ENCODE measurements at places on chromosomes 3 and 15.

GRCh38 chr3:163605915-163606314 is 1472.4 kb downstream of the SI start:
- DNase-seq = no peak

DNA sequence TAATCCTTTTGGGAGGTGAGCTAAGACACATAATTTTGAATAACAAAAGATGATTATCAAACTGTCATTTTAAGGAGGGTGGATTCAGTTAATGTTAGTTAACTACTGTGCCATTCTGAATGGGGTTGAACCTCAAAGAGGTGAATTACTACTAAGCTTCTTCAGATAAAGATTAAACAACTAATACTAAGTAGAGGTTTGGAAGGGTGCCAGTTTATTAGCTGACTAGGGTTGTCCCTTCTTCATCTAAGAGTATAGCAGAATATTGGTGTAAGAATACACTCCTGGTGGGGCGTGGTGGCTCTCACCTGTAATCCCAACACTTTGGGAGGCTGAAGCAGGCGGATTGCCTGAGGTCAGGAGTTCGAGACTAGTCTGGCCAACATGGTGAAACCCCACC is 123.1 kb upstream of the LRRFIP2 start:
- no peak for DNase-seq

DNA sequence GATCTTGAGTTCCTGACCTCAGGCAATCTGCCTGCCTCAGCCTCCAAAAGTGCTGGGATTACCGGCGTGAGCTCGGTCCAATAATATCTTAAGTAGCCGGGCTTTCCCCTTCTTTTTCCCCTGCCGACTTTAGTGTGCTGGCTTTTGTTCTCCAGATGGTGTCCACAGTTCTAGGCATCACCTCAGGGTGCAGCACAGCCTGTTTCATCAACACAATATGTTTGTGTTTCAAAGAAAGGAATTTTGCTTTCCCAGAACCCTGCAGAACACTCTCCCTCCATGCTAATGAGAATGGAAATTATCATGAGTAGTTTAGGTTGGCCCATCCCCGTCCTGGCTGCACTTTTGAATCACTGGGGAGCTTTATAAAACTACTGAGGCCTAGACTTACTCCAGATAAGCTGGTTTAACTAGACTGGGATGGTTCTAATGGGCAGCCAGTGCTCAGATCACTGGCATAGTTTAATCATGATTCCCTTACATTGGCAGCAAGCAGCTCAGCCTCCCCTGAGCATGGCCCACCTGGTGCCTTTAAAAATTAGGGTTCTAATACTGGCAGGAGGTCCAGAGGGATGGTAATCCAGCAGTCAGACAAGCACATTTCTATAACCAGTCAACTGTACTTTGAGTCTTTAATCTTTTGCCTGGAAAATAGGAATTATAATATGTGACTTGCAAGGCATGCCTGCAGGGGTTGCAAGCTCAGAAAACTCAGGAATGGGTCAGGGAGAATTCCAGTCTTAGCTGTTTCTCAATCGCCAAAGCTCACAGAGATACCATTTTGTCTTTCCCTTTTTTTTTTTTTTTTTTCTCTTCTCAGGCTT is 127.6 kb upstream of the RASGRP1 start:
- DNase-seq = no peak

DNA sequence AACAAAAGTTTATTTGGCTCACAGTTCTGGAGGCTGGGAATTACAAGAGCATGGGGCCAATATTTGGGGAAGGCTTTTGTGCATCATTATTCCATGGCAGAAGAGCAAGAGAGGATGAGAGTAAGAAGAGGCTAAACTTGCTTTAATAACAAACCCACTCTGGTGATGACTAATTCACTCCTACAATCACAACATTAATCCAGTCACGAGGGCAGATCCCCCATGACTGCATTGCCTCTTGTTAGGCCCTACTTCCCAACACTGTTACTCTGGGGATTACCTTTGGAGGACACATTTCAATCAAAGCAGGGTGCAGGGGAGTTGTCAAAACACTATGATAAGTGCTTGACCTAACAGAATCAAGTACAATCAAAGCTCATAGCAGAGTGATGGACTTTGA is 181.7 kb downstream of the BBX start:
- DNase-seq = no peak

GRCh38 chr3:133999891-134000685 is 29.6 kb downstream of the SLCO2A1 start:
- DNase-seq = no peak

DNA sequence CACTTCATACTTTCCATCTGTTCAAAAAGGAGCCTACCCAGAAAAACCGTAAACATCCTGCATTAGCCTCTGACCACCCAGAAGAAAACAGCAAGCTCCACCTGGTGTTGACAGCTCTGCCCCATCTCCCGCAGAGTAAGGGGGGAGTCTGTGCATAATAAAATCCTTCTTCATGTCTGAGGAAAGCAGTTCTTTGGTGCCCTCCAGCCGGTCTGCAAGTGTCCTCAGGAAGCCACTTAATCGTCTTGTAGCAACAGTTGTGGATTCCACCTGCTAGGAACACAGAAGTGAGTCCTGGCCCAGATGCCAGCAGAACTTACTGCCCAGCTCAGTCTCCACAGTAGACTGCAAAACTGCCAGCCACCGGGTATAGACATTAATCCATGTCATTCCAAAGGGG is 22.5 kb downstream of the RIOX2 start:
- DNase-seq = no peak

DNA sequence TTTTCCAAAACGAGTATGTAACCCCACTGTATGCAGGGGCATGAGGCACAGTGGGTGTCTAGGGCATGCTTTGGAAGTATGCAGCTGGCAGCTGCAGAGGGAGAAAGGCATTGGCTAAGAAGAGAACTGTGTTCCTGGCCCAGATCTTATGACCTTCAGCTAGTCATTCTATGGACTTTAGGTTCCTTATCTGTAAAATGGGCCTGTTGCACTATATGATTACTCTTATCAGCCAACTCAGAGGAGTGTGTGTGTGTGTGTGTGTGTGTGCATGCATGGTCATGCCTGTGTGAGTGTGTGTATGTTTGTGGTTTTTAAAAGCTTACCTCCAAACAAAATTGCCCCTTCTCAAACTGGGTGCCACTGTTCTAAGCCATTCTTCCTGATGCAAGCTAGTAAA is 27.4 kb upstream of the CHST2 start:
- no peak for DNase-seq

DNA sequence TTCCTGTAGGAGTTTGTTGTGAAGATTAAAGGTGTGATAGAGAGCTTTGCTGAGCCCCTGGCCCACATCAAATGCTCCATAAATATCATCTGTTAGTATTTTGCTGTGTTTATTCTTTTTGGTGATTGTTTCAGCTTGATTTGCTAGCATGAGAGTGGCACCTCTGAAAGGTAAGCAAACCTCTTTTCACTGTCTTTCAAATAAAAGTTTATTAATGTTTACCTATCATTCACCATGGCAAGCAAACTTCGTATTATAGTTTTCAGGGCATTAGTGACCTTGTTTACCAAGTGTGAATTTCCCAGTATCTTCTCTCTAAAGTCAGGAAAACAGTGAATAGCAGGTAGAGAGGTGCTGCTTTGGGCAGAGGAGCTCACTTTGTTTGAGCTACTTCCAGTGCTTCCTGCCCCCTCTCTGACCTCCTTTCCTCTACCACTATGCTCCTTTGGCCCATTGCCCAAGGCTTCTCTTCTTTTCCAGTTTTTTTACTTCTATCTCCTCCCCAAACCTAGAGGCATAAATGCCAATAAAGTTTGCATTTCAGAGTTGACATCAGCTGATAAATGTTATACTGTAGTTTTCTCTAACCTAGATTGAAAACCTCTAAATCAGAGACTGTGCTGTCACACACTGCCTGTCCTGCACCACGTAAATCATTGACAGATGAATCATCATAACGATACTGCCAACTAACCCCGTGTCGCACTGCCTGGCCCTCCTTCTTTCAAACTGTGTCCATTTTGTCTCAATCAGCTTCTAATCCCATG is 569.0 kb downstream of the TUSC7 start:
- DNase-seq = no peak

GRCh38 chr3:193800138-193801043 is 207.4 kb downstream of the OPA1 start:
- no peak for DNase-seq

GRCh38 chr3:18618723-18619122 is 193.6 kb upstream of the SATB1 start:
- DNase-seq = no peak

- DNase-seq = no peak
Observed at GRCh38 chr3:60536420-60536819, 714.8 kb downstream of the FHIT start.

DNA sequence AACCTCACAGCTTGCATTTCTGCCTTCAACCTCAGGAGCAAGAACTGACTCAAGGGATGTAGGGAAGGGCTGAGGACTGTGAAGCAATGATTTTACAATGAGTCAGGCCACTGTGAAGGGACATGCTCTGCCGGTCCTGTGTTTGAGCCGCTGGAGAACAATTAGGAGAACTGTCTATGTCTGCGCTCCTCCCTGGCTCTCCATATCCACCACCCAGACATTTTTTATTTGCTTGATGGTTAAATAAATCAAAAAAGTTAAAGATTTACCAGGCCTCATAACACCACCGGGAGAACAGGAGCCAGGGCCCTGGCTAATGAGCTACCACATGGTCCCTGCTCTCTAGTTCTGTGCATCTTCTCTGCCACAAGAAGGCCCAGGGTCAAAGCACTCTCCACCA is 29.6 kb downstream of the SEC61A1 start:
- DNase-seq = no peak

DNA sequence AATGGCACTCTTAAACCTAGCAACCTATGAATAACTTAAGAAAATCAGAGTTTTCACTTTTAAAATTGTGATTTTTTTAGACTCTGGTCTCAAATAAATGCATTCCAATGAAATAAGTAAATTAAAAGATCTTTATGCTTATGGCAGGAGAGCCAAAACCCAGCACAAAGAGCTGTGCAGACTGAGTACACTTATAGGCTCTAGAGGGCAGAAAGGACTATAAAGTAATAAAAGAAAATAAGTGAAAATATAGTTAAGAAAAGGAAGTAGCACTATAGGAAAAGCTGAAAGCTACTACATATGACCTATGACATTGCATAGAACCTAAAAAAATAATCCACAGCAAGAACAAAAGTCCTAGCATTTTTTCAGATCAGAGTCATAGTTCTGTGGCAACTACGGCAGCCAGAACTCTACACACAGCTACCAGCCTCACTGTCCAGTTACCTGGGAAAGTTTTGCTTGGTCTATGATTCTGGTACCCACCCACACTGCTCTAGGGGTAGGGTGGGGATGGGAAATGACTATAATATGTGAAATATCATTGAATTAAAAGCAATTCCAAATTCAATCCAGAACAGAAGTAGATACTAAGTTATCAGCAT is 30.5 kb downstream of the CLASP2 start:
- DNase-seq = no peak

DNA sequence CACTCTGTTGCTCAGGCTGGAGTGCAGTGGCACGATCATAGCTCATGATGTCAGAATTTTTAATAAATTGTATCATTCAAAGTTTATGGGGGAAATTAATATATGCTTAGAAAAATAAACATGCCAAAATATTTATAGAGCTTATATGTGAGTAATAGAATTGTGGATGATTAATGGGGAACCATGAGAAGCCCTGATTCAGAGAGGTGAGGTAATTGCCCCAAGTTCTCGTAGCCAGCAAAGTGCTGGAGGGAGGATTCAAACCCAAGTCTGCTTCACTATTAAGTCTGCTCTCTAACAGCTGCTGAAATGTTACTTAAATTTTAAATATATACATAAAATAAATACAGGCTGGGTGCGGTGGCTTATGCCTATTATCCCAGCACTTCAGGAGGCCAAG is 26.2 kb upstream of the IGF2BP2 start:
- DNase-seq = no peak

- no peak for DNase-seq
Observed at GRCh38 chr15:49343546-49343945, 79.5 kb upstream of the FGF7 start.

- no peak for DNase-seq
Observed at GRCh38 chr3:190534386-190534785, 20.5 kb downstream of the IL1RAP start.

DNA sequence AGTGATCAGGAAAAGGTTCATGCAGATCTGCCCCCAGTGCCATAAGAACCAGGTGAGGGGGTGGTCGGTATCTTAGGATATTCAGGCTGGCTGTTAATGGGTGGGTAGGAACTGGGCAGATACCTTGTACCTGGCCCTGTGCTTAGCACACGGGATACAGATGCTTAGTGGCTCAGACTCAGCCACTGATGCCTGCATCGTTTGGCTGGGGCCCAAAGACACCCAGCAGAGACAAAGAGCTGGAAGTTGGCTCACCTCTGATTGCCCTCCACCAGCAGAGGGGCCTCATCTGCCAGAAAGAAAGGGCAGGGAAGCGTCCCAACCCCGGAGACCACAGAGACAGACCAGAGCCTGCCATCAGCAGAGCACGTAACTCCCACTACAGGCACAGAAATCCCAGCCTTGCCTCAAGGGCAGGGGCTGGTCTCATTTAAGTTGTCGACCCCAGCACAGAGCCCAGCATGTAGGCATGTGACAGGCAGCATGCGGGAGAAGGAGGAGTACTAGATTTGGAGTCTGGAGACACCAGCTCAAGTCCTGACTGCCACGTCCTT is 64.1 kb upstream of the SLC6A1 start:
- no peak for DNase-seq

Data from stimulated activated CD8-positive, alpha-beta memory T cell treated with anti-CD3 and anti-CD28 coated beads, Interleukin-7, amount 100 ng/mL, for 1 hour (primary cell).